NCI-H187 treated with DMSO at 0.1 percent for 48 hours (cell line): ENCODE measurements at places on chromosomes 3 and 15.

GRCh38 chr15:25933456-25934158 is 70.5 kb upstream of the ATP10A start:
- no peak for DNase-seq

- DNase-seq: no peak
Observed at GRCh38 chr3:55521738-55522421, 34.8 kb upstream of the WNT5A start.

- no peak for DNase-seq
Observed at GRCh38 chr3:130773366-130773765, 26.7 kb upstream of the PIK3R4 start.

DNA sequence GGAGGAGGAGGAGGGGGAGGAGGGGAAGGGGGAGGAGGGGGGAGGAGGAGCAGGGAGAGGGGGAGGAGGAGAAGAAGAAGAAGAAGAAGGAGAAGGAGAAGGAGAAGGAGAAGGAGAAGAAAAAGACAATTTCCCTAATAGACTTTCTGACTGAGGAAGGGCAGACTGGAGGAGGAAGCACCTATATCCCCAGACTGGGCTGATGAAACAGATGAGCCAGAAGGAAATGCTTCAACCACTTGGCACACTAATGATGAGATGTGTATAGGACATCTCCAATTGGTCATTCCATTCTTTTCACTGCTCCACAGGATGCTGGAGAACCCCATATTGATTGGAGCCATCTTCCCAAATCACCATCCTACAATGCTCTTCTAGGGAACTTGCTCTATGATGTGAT is 69.9 kb downstream of the LYZL4 start:
- DNase-seq: no peak

GRCh38 chr3:104460477-104461406 is 906.0 kb upstream of the ALCAM start:
- DNase-seq: no peak

- DNase-seq: no peak
Observed at GRCh38 chr3:58288011-58288728, 17.9 kb upstream of the RPP14 start.

- DNase-seq: no peak
Observed at GRCh38 chr3:78116874-78117273, 1077.0 kb downstream of the ROBO2 start.

- DNase-seq: no peak
Observed at GRCh38 chr3:115254492-115255196, 107.6 kb upstream of the ZBTB20 start.

DNA sequence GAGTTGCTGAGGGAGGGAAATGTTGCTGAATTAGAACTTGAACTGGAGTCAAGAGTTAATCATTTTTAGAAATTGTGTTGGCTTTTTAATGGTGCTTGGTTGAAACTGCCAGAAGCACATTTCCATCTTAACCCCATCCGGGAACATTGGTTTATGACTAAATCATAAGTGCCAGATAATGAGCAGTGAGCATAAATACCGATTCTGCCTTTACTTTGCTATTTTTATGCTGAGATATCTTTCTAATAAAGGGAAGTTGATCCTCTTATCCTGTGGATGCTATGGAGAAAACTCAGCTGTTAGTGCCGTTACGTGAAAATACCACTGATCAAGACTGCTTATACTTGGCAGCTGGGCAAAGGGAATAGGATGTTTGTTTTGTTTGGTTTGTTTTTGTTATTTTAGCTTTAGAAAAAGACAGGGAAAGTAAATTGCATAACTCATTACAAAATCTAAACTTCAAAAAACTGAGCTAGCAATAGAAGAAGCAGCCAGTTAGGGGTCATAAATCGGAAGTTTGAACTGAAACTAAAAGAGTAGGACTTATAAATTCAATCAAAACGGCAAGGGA is 813.1 kb downstream of the NAALADL2 start:
- DNase-seq: no peak

DNA sequence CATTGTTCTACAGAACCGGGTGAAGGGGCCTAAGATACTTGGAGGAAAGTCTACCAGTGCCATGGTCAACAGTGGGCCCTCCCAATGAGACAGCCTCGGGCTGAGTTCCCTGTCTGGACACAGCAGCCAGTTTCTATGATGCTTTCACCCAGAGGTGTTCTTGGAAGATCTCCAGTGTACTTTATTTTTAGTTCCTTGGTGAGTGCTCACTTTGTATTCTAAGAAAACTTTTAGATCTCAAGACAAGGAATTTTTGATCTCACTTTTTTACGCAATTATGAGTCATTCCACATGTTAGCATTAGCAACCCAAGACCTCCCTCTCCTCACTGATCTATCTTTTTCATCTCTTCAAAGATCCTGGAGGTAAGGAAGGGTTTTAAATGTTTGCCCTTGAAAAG is 287.7 kb downstream of the RORA start:
- DNase-seq: no peak

DNA sequence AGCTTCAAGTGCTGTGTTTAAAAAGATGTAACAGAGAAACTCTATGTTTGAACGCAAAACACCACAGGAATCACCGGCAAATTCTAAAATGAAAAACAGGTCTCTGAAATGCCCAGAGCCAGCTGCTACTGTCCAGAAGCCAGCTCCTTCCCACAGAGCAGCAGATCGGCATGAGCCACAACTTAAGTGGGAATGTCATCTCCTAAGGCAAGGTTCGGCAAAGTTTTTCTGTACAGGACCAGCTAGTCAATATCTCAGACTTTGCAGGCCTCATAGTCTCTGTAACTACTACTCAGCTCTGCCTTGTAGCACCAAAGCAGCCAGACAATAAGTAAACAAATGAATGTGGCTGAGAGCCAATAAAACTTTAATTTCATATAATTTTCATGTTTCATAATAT is 4.9 kb downstream of the PLOD2 start:
- DNase-seq: no peak

GRCh38 chr3:150022381-150023238 is 51.9 kb upstream of the PFN2 start:
- DNase-seq: peak; percentile 61

DNA sequence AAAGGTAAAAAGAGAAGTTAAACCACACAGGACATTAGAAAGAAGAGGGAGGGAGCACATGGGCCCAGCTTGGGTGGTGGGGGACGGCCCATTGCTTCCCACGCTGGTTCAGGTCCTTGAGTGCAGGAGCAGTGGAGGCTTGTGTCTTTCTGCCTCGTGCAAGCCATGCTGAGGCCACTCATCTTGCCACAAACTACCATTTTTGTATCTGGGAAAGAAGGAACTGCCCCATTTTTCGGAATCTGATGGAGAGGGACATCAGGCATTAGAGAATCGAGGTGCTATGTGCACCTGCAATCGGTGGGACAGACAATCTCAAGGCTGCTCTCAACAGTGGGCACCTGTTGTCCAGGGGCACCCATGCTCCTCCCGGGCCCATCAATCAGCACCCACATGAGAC is 234.5 kb downstream of the KLF13 start:
- no peak for DNase-seq

GRCh38 chr3:59320080-59320479 is 270.3 kb upstream of the CFAP20DC start:
- DNase-seq: peak; percentile 15

DNA sequence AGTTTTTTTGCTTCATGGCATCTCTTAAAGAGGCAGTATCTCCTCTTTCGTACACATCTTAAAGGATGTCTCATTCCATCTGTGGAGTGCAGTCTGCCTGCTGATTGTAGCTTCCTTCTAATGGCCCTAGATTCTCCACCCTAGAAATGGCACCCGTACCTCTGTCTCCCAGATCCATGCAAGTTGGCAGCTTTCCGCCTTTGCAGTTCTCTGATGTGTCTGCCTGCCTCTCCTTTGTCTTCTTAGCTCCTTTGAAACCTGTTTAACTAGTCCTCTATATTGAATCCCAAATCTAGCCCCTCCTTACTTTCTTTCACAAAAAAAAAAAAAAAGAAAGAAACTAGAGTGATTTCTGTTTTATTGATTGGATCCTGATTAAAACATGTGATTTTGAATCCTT is 1025.0 kb downstream of the ZPLD1 start:
- DNase-seq: no peak

DNA sequence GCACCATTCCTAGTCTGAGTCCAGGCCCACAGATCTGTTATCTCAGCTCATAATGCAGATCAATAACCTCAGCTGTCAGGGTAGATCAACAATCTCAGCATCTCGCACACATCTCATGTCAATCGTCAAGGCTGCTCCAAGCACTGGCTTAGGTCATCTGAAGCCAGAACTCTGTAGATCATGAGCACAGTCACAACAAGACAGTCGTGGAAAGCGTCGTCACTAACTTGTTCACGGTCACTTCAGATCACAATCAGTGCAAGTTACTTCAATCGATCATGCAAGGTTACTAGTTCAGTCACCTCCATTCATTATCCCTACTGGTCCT is 71.8 kb downstream of the RBPMS2 start:
- no peak for DNase-seq

DNA sequence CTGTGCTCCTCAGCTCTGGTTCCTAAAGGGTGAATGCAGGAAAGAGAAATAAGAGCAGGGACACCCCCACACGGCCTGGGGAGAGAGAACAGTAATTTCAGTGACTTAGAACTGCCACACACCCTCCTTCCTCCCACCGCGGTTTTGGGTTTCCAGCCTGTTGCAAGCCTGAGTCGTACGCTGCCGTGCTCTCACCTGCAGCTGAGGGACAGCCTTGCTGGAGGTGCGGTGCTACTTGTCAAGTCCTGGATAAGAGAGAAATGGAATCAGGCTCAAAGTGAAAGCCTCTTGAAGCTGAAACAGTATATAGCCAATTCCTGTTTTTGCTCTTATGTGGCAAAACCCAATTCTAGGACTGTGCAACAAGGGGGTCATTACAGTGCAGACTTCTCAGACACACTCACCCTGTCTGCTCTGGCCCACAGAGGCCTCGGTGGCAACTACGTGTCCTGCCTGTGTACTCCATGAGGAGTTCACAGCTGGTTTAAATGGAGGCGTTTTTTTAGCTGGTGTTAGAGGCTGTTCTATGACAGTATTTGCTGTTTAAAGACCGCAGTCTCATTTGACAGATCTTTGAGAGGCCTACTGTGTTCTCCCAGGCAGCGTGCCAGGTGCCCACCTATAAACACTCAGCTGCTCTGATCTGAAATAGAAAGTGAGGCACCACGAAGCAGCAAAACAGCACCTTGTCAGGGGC is 42.9 kb downstream of the TBC1D2B start:
- DNase-seq: no peak

DNA sequence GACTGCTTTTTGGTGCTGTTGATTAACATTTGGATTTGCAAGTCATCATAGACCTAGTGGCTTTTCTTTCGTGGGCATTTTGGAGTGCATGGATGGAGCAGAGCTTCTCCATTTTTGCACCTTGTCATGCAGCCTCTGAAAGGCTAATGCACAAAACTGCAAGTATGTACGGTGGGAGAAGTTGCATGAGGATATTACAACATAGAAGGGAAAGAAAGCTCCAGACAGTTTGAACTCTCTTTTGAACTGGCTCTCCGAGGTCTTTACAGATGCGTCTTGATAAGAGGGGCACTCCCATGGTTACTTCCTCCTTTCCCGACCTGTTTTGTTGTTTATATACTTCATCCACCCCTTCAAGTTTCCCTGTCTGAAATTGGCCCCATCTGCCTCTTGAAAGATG is 147.1 kb upstream of the GBE1 start:
- no peak for DNase-seq
